ENCODE measurements at places on chromosomes 2 and 18.

GRCh38 chr2:96716388-96716787 is 23.5 kb downstream of the LMAN2L start:
- DNase-seq, result no peak

GRCh38 chr18:8003878-8004675 is 437.0 kb downstream of the PTPRM start:
- DNase-seq, result peak; percentile 67

- DNase-seq, result no peak
Measured at GRCh38 chr2:103009871-103010270, 248.0 kb downstream of the TMEM182 start.

DNA sequence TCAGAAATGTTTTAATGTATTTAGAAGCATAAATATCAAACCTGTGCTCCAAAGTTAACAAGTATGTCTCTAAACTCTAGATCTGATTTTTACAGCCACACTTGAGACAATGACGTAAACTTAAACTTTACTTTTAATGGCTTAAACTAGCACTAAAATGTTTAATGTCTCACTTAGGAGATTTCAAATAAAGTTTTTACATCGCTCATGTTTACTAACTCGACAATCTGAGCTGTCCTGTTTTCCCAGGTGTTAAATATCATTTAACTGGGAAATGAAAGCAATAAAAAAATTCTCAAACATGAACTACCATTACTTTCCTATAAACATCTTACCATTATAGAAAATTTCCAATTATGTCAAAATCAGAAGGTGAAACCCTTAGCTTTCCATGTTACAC is 70.2 kb upstream of the FAM124B start:
- DNase-seq, result no peak

GRCh38 chr2:54763636-54764291 is 40.3 kb downstream of the EML6 start:
- DNase-seq, result no peak

GRCh38 chr18:66048406-66048805 is 297.6 kb downstream of the CDH7 start:
- DNase-seq, result peak; percentile 38

DNA sequence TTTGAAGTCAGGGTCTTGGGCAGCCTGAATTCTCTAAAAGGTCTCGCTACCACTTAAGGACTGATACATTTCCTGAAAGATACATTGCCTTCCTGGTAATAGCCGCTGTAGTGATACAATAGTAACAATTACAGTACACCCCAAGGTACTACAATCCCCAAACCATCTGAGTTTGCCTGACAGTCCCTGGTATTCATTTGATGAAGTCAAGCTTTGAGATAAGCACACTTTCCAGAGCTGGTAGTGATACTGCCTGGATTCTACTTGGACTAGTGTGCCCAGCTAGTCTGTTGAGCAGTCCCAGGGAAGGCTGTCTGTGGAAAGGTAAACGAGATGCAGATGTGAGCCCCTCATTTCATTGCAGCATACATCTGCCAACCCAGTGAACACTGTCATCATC is 24.4 kb upstream of the ITGB6 start:
- no peak for DNase-seq

GRCh38 chr18:36064027-36064808 is 3.1 kb downstream of the RPRD1A start:
- no peak for DNase-seq

GRCh38 chr2:32926708-32927084 is 20.1 kb upstream of the LTBP1 start:
- peak; percentile 27 for DNase-seq

DNA sequence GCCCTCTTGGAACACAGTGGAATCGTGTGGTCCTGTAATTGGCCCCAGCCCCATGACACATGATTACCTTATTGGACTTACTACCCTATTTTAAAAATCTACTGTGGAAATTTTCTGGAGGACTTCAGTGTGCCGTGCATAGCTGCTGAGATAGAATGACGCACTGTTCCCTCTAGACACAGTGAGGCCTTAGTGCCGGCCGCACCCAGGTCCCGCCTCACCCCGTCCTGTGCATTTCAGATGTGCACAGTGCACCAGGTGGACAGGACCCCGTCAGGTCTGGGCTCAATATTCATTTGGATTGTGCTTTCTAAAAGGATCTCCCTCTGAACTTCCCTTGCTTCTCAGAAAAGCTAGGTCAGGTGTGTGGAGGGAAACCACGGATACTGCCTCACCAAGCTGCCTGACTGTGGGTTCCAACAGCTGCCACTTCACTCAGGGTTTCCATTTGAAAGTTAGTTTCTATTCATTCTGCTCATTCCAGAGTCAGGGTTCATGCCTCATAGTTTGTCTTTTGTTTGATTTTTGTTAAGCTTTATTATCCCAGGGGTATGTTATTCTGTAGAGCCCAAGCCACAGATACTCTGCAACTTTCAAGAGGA is 155.8 kb downstream of the PTGR3 start:
- no peak for DNase-seq
